ENCODE measurements at places on chromosomes 3 and 15.
A peak's percentile ranks its signal among the peaks of the same experiment; 100 is the strongest.

GRCh38 chr3:45082142-45082538 is 56.0 kb downstream of the CLEC3B start:
- DNase-seq = no peak

DNA sequence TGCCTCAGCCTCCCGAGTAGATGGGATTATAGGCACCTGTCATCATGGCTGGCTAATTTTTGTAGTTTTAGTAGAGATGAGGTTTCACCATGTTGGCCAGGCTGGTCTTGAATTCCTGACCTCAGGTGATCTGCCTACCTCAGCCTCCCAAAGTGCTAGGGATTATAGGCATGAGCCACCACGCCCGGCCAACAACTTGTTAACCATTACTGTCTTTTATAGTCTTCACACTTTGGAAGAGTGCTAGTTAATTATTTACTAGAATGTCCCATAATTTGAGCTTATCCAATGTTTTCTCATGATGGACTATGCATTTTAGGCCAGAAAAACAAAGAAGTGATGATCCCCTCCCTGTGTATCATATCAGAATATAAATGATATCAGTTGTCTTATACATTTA is 288.6 kb upstream of the CBLB start:
- DNase-seq = no peak

DNA sequence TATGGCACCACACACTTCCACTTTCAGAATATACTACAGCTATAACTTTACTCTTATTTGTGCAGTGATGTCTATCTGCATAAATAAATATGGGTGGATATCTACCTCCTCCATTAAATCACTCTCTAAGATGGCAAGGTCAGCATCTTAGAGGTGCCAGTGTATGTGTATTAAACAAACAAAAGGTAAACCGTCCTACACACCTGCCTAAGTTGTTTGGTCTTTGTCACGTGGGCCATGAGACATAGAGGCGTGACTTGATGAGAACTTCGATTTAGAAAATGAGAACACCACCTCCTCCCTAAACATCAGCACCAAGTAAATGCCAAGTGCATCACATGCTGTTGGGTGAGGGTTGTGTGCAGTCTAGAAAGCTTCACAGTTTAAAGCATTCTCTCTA is 310.6 kb downstream of the GRM7 start:
- DNase-seq = no peak

GRCh38 chr3:173529062-173529711 is 131.6 kb downstream of the NLGN1 start:
- DNase-seq = no peak

GRCh38 chr3:195718477-195718984 is 2.2 kb upstream of the MUC20 start:
- DNase-seq = no peak

DNA sequence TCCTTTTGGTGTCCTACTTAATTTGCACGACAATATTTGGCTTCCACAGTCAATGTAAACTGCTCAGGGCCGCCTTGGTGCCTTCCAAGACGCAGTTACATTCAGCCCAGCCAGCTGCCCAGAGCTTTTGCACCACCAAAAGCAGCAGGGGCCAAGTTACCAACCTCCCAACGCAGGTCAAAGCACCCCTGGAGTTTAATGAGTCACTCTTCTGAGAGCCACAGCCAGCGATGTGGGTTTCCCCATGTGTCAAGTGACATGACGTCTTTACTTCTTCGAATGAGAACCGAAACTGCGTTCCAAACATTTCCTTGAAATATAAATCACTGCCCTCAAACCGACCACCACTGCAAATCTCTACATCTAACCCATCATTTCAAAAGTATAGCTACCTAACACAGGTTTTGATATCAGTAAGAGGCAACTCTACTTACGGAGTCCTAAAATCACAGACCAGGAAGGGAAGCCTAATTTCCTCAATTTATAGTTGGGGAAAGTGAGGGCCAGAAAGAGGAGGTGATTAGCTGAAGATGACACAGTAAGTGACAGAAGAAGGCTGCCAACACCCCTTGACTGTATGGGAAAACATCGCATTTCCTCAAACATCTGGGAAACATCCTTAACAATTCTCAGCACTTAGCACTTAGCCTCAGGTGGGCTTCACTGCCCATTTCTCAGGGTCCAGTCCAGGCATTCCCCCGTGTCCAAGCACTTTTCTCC is 24.5 kb downstream of the MB21D2 start:
- DNase-seq = peak; percentile 60

- no peak for DNase-seq
Observed at GRCh38 chr3:122183893-122184590, 574 bp downstream of the CASR start.

DNA sequence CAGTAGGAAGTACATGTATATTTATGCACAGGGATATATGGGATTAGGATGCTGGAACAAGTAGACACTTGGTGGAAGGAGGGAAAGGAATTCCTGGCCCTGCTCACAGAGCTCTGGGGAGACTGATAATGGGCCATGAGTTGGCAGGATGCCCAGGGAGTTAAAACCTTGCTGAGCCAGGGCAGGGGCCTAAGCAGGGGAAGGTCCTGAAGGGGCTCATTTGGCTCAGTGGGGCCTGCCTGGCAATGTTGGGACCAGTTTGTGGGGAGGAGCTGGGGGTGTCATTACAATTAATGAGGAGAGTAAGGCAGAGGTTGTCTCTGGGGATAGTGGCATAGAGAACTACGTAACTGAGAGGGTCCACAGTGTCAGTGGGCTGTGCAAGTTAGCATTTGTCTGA is 124.2 kb upstream of the ADPGK start:
- DNase-seq = no peak

GRCh38 chr15:99556011-99556410 is 9.8 kb upstream of the MEF2A start:
- DNase-seq = no peak

- DNase-seq = no peak
Observed at GRCh38 chr15:41819455-41820050, 8.3 kb upstream of the JMJD7 start.

DNA sequence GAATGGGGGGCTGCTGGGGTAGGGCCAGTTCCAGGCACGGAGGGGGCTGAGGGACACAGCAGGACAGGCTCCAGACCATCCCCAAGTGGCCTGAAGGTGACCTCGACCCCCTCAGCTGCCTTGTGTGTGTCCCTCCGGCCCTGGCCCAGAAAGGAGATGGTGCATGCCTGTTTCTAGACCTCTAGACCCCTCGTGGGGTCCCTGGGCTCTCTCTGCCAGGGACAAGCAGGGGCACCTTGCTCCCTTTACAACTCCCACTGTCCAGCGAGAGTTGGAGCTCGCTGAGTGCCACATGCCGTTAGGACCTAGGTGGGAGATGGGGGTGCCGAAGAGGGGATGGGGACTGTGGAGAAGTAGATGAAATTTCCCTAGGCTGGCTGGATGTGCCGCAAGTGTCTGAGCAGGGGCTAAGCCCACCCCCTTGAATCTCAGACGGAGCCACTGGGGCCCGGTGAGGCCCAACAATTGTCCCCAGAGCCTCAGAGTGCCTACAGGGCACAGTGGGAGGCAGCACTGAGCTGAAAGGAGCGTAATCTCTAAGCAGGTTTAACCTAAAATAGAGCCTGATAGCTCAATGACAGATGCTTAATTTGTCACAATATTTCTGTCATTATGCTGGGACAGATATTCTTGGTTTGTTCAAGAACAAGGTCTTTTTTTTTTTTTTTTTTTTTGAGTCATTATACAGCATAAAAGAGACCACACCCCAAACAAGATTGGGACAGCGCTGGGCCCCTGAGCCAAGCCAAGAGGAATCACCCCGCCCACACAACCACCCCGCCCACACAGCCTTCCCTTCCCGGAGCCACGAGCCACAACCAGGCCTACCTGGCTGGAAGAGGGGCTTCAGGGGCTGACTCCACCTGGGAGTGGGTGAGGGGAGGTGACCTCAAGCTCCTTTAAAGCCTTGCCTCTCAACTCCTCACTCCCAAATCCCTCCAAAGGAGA is 23.6 kb upstream of the KLF13 start:
- peak; percentile 55 for DNase-seq

DNA sequence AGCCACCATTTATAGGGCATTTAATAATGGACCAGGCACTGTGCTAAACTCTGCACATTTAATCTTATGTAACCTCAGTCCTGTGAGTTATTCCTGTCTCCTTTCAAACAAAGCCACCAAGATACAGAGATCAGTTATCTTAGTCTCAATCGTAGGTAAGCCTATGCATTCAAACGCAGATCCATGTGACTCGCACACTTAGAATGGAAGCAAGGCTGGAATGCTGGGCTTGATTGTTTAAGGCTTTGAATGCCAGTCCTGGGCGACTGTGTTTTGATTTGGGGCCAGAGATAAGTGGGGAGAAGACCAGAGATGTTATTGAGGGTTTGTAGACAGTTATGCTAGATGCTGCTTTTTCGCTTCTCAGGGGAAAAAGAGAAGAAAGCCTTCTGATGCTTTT is 22.2 kb downstream of the MED12L start:
- DNase-seq = no peak

DNA sequence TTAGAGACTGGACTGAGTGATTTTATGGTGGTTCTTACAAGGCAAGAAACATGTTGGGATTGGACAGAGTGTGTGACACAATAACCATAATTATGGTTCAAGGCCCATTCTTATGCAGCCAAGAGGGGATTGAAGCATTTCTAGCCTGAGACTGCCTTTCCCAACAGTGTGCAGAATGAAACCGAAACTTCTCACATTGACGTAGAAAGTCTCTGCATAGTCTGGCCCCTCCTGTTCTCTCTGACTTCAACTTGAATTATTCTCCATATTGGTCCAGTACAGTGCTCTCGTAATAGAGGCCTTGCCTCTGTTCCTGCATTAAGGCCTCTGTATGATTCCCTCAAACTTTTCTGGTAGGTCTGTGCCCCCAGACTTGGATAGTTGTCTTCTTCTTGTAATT is 138.3 kb downstream of the DIPK2A start:
- no peak for DNase-seq

DNA sequence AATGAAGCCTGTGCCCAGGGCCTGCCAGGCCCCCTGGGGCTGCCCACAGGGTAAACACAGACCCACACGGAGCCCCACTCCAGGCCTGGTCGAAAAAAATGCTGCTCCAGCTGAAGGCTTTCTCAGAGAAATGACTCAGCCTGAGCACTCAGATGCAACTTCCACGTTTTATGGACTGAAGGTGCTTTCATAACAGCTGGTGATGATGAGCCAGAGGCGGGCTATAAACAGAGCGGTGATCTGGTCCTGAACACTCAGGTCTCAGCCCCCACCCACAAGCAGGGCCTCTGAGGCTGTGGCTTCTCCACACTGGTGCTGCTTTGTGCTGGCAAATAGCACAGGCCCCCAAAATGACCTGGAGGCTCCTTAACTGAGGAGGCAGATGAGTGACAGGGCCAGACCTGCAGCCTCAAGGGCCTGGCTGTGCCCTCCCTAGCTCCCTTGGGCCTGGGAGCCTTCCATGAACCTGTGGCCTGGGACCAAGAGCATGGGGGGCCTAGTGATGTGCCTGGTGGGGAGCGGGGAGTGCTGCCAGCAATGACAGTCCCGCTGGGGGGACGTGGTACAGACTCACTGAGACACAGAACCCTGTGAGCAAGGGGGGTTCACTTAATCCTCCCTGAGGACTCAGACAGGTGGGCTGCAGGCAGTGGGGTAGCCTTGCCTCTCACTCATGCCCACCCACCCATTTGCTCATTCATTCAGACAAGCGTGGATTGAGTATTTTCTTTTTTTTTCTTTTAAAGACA is 23.0 kb upstream of the FURIN start:
- peak; percentile 36 for DNase-seq

DNA sequence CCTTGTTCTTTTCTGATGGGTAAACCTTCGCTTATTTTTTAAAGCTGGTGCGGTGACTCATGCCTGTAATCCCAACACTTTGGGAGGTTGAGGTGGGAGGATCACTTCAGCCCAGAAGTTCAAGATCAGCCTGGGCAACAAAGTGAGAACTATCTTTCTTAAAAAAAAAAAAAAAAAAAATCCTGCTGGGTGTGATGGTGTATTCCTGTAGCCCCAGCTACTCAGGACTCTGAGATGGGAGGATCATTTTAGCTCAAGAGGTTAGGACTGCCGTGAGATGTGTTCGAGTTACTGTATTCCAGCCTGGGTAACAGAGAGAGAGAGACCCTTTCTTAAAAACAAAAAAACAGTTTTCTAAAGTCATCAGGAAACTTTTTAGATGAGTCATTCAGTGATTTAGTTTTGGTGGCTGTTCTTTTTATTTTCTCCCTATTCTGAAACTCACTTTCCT is 37.7 kb downstream of the SLMAP start:
- no peak for DNase-seq

GRCh38 chr3:27623085-27623753 is 98.9 kb downstream of the EOMES start:
- no peak for DNase-seq

DNA sequence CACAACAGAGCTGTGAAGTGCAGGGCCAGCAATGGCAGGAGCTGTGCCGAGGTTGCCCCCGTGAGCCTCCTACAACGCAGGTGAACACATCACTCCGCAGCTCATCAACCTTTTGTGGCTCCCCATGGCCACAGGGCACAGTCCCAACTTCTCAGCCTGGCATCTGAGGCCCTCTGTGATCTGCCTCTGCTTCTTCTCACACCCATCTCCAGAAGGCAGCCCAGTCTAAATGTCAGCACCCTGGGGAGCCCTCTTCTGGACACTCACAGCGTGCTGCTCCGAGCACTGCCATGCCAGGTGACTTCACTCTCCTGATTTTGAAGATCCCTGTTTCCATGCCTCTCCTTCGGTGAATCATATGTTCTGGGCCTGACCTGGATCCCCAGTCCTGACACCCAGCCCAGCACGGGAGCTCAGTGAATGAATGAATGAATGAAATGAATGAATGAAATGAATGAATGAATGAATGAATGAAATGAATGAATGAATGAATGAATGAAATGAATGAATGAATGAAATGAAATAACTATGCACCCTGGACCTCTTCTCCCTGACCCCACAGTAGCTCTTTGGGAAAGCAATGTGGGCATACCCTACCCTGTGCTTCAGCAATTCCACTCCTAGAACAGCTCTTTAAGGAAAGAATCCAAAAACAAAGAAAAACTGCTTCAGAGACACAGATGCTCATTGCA is 17.9 kb upstream of the SKIC8 start:
- DNase-seq = no peak

DNA sequence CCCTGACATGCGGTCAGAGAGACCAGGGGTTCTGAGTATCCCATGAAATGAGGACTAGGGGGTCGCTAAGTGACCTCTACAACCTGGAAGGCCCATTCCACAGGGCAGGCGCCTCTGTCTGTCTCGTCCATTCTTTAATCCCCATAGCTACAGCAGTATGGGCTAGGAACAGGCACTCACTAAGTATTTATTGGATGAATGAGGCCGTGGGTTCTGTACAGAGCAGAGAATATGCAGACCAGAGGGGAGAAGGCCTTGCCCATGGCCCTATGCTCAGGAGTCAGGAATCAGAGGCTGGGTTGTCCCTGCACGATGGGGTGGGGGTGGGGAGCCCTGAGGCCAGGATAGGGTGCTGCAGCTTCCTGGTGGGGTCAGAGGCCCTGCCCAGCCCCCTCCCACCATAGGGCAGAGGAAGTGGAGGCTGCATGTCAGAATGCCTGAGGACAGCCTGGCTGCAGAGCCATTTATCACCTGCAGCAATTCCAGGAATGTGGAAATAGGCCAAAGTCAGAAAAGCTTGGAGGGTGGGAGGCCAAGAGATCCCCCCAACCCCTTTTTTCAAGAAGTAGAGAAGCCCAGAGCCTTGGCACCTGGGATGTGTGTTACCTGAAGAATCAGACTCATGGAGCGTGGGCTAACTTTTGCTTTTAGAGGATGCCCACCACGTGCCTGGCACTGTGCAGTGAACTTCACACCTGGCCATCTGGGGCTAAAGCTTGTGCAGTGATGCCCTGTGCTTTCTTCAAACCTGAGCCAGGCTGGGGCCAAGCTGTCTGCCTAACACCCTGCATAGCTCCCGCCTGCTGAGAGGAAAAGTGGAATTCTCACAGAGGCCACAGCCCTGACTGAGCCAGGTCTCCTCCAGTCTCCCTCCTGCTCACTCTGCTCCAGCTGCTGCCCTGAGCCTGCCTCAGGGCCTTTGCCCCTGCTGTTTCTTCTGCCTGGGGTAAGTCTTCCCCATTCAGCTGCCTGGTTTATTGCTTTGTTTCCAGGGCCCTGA is 109.4 kb downstream of the WNT7A start:
- peak; percentile 34 for DNase-seq

All from CD4-positive, alpha-beta T cell treated with Interleukin-17A for 4 hours (primary cell).